NCI-H1092 treated with DMSO at 0.1 percent for 48 hours (cell line): ENCODE measurements at places on chromosomes 12 and 14.

DNA sequence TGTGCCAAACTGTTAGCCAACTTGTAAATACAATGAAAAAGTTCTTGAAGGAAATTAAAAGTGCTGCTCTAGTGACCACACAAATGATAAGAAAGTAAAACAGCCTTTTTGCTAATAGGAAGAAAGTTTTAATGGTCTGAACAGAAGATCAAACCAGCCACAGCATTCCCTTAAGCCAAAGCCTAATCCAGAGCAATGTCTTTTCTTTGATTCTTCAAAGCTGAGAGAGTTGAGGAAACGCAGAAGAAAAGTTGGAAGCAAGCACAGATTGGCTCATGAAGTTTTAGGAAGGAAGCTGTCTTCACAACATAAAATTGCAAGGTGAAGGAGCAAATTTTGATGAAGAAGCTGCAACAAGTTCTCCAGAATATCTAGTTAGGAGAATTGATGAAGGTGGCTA is 213.8 kb downstream of the ATXN7L3B start:
- DNase-seq, result no peak

DNA sequence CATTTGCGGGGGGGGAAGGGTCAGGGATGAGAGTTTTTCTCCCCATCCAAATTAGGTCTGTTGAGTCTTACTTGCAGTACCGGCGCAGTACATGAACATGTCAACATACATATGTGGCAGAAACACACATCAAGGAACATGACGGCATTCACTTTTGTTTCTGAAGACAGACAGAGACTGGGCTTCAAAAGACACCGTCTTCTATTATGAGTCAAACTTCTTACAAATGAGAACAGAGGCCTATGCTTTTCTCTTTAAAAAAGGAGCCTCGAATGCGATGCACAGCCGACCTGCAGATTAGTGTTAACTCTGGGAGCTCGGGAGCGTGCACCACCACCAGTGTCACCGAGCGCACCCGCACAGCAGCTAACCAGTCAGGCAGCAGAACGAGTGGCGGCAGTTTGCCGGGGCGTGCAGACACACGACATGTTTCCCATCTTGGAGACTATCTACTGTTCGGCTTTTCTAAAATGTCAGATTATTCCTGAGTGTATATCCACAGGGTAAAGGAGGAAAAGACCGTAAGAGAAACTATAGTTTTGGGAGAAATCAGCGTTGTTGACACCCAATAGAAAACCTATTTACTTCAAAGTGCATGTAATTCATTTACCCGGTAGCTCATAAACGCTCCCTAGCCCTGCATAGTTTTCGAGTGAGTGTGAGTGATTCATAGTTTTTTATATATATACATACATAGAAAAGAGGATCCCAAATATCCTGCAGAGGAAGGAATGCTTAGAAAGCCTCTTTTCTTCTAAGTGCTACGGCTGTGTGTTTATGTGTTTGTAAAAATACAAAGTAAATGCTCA is 33.0 kb downstream of the UBR7 start:
- DNase-seq, result no peak

DNA sequence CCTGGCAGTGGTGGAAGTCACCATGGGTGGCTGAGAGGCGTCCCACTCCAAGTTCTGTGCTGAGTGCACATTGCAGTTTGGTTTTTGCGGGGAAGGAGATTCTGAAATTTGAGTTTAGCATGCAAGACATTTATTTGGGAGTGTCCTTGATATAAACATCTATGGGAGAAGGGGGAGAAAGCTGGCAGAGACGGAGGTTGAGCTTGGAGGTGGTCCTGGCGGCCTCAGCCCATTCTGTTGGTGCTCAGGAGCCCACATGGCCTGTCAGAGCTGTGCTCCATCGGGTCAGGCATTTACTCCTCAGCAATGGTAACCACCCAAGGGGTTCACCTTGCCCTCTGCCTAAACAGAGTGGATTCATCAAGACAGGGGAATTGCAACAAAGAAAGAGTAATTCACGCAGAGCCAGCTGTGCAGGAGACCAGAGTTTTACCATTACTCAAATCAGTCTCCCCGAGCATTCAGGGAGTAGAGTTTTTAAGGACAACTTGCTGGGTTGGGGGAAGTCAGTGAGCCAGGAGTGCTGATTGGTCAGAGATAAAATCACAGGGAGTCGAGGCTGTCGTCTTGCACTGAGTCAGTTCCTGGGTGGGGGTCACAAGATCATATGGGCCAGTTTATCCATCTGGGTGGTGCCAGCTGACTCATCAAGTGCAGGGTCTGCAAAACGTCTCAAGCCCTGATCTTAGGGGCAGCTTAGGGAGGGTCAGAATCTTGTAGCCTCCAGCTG is 323.3 kb upstream of the TMEM132C start:
- no peak for DNase-seq

DNA sequence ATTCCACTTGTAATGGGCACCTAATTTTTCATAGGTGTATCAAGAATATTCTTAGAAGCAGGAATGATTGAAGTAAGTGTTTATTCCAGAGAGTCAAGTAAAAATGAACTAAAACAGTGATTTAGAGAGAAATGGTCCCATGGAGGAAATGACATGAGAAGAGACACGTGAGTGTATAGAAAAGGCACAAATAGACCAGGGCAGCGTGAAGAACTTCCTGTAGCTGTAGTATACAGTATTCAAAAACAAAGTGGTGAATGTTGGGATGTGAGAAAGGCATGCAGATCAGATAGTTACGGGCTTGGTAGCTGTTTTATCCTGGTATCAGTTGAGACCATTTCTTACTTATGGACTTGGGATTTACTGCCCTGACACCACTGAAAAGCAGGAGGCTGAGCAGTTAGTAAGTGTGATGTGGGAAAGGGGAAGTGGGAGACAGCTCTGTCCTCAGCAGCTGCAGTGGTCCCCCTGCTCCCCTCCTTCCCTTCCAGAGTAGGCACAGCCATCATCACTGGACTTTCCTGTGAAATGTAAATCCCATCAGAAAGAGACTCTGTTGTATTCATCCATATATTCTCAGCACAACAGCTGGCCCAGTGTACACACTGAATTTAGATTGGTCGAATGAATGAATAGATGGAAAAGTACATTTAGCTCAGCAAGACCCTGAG is 16.8 kb upstream of the TESPA1 start:
- DNase-seq, result no peak

- no peak for DNase-seq
Observed at GRCh38 chr12:50201987-50202521, 34.9 kb upstream of the CERS5 start.
